Upper lobe of left lung (tissue), 6 donors: ENCODE measurements at places on chromosomes 6 and 20.

DNA sequence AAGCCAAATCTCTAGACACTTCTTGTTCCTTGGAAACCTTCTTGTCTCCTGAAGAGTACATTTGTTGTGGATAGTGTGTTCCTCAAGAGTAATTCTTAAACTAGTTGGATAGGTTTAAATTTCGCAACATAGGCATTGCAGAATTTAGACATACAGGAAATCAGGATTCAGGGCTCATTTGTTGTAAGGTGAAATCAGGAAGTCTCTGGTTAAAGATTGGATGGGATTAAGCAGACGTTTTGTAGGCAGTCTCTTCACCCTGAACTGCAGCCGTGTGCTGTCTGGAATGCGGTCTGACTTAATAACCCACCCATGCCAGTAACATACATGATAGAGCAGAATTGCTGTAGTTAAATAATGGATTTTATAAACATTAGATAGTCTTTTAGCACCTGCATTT, 21.7 kb downstream of the HIVEP1 start:
- no peak for DNase-seq

- DNase-seq, result no peak
Measured at GRCh38 chr6:13946506-13946905, 21.8 kb downstream of the RNF182 start.

DNA sequence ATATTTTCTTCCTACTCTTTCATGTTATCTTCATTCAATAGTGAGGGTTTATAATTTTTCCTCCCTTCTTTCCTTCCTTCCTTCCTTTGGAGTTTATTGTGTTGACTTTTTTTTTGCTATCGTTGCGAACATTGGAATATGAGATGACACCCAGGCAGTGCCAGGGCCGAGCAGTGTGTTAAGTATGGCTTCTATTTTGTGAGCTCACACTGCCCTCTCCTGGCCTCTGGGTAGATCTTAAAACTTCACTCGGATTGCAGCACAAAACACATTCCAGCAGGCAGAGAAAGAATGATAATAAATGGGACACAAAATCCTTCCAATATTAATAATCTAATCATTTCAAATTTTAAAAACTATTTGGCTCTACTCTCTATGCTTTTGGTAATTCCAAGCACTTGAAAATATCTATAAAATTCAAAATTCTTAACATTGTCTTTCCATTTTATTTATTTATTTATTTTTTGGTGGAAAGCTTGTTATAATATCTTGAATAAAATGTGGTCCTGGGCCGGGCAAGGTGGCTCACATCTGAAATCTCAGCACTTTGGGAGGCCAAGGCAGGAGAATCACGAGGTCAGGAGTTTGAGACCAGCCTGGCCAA, 147.4 kb upstream of the OLIG3 start:
- no peak for DNase-seq

GRCh38 chr20:45867819-45868176, 10.4 kb downstream of the ZSWIM3 start:
- no peak for DNase-seq

DNA sequence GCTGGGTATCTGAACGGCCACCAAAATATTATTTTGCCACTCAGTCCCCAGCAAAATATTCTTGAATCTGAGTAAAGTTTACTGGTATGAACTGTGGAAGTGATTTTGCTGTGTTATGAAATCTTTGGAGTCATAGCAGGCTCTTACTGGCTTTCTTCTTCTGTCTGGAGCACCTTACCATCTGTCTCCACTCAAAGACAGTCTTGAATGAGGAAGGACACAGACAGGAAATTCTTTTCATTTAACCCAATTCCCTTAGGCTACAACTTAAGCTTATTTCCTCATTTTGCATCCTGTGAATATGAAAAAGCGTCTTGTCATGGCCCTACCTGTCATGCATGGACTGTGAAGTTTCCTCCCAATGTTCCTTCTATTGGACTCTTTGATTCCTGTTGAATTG, 24.7 kb downstream of the FNDC1 start:
- DNase-seq, result no peak

DNA sequence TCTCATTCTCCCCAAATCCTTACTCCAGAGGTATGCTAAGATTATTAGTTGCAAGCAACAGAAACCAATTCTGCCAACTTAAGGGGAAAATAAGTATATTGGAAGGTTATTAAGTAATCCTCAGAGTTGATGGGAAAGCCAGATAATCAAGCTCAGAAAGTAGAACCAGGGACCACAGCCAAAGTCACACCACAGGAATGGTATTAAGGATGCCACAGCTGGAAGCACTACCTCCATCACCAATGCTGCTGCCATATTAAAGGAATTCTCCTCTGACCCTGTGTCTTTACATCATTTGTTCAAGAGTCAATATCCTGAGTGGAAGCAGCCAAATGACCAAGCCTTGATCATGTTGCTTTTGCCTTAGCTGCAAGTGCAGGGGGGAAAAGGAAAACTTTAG, 9.9 kb downstream of the PROCR start:
- DNase-seq, result no peak

DNA sequence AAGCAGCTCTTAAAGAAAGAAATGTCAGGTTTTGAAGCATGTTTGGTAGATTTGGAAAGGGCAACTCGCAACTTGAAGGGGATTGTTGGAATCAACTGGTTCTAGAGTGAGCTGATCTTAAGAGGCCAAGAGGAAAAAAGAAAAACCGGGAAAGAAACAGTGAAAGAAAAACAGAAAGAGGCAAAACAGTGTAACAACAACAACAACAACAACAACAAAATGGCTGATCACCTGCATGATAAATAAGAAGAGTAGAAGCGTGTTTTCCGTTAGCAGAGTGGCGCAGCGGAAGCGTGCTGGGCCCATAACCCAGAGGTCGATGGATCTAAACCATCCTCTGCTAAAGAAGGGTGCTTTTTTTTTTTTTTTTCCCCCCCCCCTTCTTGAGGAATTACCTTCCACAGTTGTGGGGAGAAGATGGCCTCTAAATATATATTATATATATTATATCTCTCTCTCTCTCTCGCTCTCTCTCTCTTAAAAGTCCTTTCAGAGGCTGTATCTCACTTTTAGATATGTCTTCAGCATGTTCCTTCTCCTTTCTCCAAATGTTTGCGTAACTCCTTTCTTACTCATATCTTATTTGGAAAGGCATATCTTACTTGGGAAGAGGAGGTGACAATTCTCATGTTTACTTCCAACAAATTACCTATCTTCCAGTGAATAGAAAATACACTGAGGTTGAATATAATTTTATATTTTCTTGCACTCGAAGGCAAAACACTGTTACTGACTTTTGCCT, 134.4 kb downstream of the OR2B2 start:
- DNase-seq, result no peak

GRCh38 chr20:63500151-63500901, 1.4 kb upstream of the EEF1A2 start:
- no peak for DNase-seq

DNA sequence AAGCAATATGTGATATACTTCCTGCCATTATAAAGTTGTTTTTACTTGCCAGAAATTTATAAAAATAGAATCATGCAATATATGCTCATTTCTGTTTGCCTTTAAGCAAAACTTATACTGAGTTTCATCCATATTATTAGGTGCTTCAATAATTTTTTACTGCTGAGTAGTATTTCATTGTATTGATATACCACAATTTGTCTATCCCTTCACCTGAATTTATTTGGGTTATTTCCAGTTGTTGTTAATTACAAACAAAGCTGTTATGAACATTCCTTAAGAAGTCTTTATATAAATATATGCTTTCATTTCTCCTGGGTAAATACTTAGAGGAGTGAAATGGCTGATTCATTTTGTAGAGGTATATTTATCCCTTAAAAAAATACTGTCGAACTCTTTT, 864.1 kb downstream of the HACE1 start:
- no peak for DNase-seq
